Osteoblast (primary cell): ENCODE measurements at places on chromosomes 4 and X. TPM values are rescaled to one million over a fixed set of nuclear protein-coding genes. Genes with fewer than 3 reads are reported as not detected.
A peak's percentile ranks its signal among the peaks of the same experiment; 100 is the strongest.

The ZNF280C gene
- 5.4 and 6.2 TPM in 2 replicates for total RNA-seq

The SMPX gene
- total RNA-seq, result not detected in 2 replicates

The PIR gene
- total RNA-seq, result 15.9 and 16.5 TPM in 2 replicates

The C4orf51 gene
- not detected in 2 replicates for total RNA-seq

The HPF1 gene
- total RNA-seq, result 18.9 and 20.6 TPM in 2 replicates

- no peak overlapping the region for H3K4me3 ChIP-seq
- no peaks in the 10 kb centered on the region for H3K27me3 ChIP-seq
- no peaks in the 10 kb centered on the region for H3K36me3 ChIP-seq
- H3K4me1 ChIP-seq, result peaks cover 3% of the 10 kb centered on the region
- no peak for DNase-seq
Observed at GRCh38 chr4:150680651-150681050, 98.7 kb downstream of the MAB21L2 start.

DNA sequence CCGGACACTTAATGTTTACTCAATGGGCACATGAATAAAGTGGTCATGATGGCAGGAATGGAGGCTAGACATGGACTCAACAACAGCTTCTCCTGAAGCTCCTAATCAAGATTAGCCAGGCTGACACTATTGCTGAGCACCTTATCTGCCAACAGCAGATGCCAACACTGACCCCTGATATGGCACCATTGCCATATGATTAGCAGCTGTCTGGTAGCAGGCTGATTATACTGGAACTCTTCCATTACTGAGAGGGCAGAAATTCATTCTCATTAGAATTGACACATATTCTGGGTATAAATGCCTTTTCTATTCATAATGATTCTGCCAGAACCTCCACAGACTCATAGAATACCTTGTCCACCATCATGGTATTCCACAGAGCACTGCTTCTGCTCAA, 18.4 kb upstream of the AFF1 start:
- no peak overlapping the region for H3K4me3 ChIP-seq
- no peak for DNase-seq
- H3K27me3 ChIP-seq, result no peaks in the 10 kb centered on the region
- no peaks in the 10 kb centered on the region for H3K36me3 ChIP-seq

- no peak overlapping the region for H3K4me3 ChIP-seq
- H3K27me3 ChIP-seq, result no peaks in the 10 kb centered on the region
- H3K27ac ChIP-seq, result no peak overlapping the region
- no peaks in the 10 kb centered on the region for H3K4me1 ChIP-seq
- peak; percentile 49 for DNase-seq
- no peaks in the 10 kb centered on the region for H3K36me3 ChIP-seq
Observed at GRCh38 chr4:74311696-74312313, 3.5 kb downstream of the EPGN start.

DNA sequence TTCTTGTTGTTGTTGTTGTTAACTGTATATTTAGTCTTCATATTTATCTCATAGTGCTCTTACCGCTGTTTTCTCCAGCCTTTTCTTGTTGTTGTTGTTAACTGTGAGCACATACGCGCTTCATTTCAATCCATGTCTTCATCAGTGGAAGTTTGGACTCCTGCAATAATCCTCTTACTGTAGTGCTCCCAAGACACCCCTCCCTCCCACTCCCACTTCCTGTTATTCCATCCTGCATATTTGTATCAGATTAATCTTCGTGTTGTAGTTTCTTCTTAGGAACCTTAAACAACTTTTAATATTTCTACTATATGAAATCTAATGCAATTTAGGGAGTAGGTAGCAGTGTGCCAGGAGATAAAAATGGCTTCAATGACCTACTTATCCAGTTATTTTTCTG, 674.8 kb downstream of the RAPGEF2 start:
- no peak for DNase-seq
- no peaks in the 10 kb centered on the region for H3K4me1 ChIP-seq
- H3K27me3 ChIP-seq, result no peaks in the 10 kb centered on the region
- no peak overlapping the region for H3K27ac ChIP-seq

- H3K4me1 ChIP-seq, result peaks cover 45% of the 10 kb centered on the region
- DNase-seq, result no peak
- no peaks in the 10 kb centered on the region for H3K36me3 ChIP-seq
- H3K4me3 ChIP-seq, result no peak overlapping the region
- peak overlapping the region; percentile 90 for H3K27ac ChIP-seq
- peaks cover 20% of the 10 kb centered on the region for H3K27me3 ChIP-seq
Observed at GRCh38 chrX:107677909-107678308, 49.6 kb downstream of the PRPS1 start.

GRCh38 chr4:177879851-177880250, 437.6 kb upstream of the AGA start:
- H3K27ac ChIP-seq, result no peak overlapping the region
- H3K4me1 ChIP-seq, result no peaks in the 10 kb centered on the region
- H3K4me3 ChIP-seq, result no peak overlapping the region
- DNase-seq, result no peak
- no peaks in the 10 kb centered on the region for H3K27me3 ChIP-seq

DNA sequence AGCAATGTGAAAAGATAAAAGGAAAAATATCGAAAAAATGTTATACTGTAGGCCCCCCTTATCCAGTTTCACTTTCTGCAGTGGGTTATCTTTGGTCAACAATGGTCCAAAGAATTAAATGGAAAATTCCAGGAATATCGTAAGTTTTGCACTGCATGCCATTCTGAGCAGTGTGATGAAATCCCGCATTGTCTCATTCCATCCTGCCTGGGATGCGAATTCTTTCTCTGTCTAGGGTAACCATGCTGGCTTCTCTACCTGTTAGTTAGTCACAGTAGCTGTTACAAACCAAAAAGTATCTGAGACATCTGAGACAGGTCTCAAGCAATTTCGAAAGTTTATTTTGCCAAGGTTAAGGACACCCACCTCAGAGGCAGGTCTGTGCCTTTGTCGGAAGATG, 170.3 kb downstream of the COX18 start:
- no peaks in the 10 kb centered on the region for H3K27me3 ChIP-seq
- peaks cover 23% of the 10 kb centered on the region for H3K4me1 ChIP-seq
- H3K4me3 ChIP-seq, result no peak overlapping the region
- DNase-seq, result no peak
- no peak overlapping the region for H3K27ac ChIP-seq

GRCh38 chr4:13821522-13821921, 194.0 kb upstream of the BOD1L1 start:
- no peak for DNase-seq
- no peak overlapping the region for H3K27ac ChIP-seq
- no peaks in the 10 kb centered on the region for H3K4me1 ChIP-seq
- no peak overlapping the region for H3K4me3 ChIP-seq
- no peaks in the 10 kb centered on the region for H3K36me3 ChIP-seq

DNA sequence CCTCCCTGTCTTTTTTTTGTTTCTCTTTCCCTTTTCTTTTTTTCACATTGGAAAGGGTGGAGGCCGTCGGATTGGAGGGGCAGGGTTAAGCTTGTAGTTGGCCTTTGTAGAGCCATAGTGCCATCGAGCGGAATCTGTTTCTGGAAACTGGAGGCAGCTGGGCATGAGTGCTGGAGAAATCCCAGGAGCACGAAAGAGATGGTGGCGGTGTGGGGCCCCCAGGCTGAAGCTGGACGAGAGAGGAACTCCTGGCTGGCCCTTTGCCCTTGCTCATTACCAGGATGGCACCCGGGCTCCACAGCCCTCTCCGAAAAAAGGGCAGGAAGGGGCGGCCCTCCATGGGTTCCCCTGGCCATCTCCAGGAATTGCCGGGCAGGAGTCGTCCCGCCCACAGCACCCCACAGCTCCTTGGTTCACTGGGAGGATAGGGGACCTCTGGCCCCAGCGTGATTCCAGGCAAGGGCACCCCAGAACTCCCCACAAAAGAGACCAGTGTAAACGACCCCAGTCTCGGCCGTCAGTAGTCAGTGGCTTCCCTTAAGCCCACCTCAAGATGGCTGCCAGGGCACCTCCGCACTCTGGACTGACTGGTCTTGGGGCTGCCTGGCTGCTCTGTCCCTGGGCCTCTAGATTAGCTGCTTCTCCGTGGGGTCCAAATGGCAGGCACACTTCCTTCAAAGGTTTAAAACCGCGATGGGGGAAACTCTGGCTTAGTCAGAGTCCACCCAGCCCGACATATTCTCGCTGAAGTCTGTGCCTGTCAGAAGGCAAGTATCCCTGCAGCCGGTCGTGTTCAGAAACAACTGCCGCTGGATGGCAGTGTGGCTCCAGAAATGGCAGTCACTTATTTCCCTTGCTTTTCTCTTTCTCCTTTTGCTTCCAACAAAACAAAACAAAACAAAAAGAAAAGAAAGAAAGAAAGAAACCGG, 74.1 kb downstream of the NBDY start:
- peak; percentile 82 for DNase-seq
- no peaks in the 10 kb centered on the region for H3K27me3 ChIP-seq
- no peaks in the 10 kb centered on the region for H3K4me1 ChIP-seq
- no peaks in the 10 kb centered on the region for H3K36me3 ChIP-seq
- H3K27ac ChIP-seq, result no peak overlapping the region

GRCh38 chrX:1108501-1109445, 103.7 kb downstream of the CRLF2 start:
- peaks cover 3% of the 10 kb centered on the region for H3K27me3 ChIP-seq
- no peak overlapping the region for H3K27ac ChIP-seq
- H3K4me3 ChIP-seq, result no peak overlapping the region
- no peak for DNase-seq
- H3K4me1 ChIP-seq, result no peaks in the 10 kb centered on the region

- no peak for DNase-seq
- H3K27ac ChIP-seq, result no peak overlapping the region
- H3K36me3 ChIP-seq, result no peaks in the 10 kb centered on the region
- H3K4me1 ChIP-seq, result no peaks in the 10 kb centered on the region
Observed at GRCh38 chr4:146699910-146700309, 61.2 kb downstream of the POU4F2 start.

DNA sequence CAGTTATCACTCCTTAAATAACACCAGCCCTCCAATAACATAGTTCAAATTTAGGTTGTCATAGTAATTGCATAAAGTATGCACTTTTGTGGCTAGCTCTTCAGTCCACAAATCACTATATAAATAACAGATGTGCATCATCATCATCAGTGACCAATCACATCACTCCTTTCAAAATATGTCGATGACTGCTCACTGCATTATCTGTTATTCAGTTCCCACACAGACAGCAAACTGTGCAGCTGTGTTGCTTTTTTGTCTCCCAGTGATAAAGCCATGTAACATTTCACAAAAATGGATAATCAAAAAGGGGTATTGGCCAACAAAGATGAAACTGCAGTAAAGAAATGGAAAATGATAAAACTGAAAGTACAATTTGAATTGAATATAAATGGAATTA, 205.4 kb downstream of the DCLK2 start:
- H3K4me1 ChIP-seq, result peaks cover 50% of the 10 kb centered on the region
- peak overlapping the region; percentile 23 for H3K4me3 ChIP-seq
- no peaks in the 10 kb centered on the region for H3K27me3 ChIP-seq
- H3K36me3 ChIP-seq, result peaks cover 8% of the 10 kb centered on the region

DNA sequence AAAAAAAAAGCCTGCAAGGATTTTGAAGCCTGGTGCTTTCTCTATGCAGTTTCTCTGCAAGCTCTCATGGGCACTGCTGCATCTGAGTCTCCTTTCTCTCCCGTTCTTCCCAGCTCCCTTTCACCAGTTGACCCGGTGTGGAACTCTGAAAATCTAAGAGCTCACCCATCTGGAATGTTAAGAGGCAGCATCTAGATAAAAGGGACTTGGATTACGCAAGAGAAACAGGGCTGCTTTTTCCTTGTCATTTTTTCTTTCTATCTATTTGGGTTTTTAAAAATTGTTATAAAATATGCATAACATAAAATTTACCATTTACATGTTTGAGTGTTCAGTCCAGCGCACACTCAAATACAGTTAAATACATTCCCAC, 95.2 kb upstream of the RPS6KA3 start:
- H3K27me3 ChIP-seq, result no peaks in the 10 kb centered on the region
- peak overlapping the region; percentile 87 for H3K27ac ChIP-seq
- H3K36me3 ChIP-seq, result no peaks in the 10 kb centered on the region
- H3K4me3 ChIP-seq, result no peak overlapping the region

- H3K27ac ChIP-seq, result no peak overlapping the region
- DNase-seq, result no peak
- no peak overlapping the region for H3K4me3 ChIP-seq
- no peaks in the 10 kb centered on the region for H3K27me3 ChIP-seq
- H3K36me3 ChIP-seq, result no peaks in the 10 kb centered on the region
- H3K4me1 ChIP-seq, result no peaks in the 10 kb centered on the region
Observed at GRCh38 chr4:56139241-56139827, 190.6 kb downstream of the CEP135 start.

- peak overlapping the region; percentile 40 for H3K27ac ChIP-seq
- no peaks in the 10 kb centered on the region for H3K4me1 ChIP-seq
- no peaks in the 10 kb centered on the region for H3K36me3 ChIP-seq
Observed at GRCh38 chrX:47743504-47743903, 84.5 kb upstream of the UXT start.

DNA sequence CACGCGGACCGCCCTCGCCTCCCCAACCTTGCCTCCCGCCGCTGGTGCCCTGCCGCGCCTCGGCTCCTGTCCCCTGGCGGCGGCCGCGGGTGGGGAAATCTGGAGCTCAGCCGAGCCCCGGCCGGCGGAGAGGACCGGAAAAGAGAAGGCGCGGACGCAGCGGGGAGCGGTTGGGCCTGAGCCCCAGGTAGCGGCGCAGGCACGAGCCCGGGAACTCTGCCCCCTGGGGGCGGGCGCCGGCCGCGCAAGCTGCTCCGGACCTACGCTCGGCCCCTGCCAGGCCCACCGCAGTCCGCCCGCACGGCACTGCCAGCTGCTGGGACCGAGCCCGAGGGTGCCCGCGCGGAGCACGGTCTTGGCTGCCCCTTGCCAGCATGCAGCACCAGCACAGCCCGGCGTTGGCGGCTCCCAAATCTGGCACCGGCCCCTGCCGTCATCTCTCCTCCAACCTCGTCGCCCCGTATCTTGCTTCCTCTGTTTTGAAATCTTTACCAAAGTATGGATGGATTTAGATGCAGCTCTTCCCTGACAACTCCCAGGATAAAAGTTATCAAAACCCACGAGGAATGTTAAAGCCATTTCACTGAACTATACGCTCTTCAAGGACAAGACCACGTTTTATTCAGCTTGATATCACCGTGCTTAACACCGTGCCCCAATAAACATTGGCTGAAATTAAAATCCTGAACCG, at the start of gene PRSS12:
PRSS12 (minus strand) TSS at position 161 of the 691 bp plus-strand sequence. CDS start 283 bp downstream, outside the sequence.
- H3K4me3 ChIP-seq, result peak within 1 kb of the TSS; percentile 84
- peak within 1 kb of the TSS; percentile 55 for H3K27ac ChIP-seq
- H3K36me3 ChIP-seq, result no peaks in the 10 kb centered on the region
- H3K27me3 ChIP-seq, result peaks cover 5% of the 10 kb centered on the region
- peaks cover 16% of the 10 kb centered on the region for H3K4me1 ChIP-seq
